Amniotic epithelial cell (primary cell): ENCODE measurements at places on chromosomes 13 and 19.

GRCh38 chr13:42946927-42947326 lies 45.1 kb downstream of the EPSTI1 start:
- peak; percentile 29 for DNase-seq

DNA sequence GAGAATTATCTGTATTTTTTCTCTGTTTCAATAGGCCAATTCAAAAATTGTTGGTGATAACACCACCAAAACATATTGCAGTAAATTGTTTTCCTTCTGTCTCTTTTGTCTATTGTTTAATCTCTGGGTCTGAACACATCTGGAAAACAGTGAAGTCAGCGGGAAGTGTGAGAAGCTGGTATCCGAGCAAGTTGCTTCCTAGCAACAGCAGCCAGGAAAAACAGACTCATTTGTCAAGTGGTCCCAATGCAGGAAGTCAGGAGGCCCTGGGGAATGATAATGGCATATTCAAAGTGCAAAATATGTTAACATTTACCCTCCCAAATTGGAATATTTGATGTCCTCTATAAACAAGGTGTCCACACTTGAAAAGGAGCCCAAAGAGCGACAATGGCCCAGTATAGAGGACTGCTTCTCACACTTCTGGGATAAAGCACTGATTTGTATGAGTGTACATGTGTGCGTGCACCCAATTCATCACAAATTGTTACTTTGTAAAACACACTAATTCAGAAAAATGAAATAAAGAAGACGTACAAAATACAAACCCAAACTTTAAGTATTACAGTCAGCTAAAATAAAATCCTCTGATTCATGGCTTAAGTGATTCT lies 515.0 kb downstream of the TBC1D4 start:
- peak; percentile 30 for DNase-seq

DNA sequence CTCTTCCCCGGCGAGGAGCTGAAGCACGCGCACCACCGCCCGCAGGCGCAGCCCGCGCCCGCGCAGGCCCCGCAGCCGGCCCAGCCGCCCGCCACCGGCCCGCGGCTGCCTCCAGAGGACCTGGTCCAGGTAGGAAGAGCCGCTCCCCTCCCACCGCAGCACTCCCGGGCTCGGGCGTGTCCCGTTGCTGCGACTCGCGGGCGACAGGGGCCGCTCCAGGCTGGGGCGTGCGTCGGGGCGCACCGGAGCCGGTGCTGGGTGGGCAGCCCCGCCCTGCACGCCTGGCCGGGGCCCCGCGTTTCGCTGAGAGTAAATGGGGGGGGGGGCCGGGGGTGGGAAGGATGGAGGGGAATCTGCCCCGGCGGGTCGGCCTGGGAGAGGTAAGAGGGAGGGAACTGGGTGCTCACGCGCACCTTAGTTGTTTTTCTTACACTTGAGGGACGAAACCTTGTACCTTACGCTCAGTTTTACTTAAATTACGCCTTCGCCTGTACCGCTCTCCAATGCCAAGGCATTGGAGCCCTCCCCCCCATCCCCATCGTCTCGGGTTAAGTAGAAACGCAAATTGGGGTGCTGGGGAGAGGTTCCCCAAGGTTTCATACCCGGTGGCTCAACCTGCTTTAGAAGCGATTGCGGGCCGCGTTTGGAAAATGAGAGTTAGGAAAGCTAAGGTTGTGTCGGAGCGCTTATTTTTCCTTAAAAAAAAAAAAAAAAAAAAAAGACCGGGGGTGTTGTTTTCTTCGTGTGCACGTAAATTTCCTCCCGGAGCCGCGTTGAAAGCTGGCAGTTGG lies 850 bp downstream of the KLF5 start:
- no peak for DNase-seq

DNA sequence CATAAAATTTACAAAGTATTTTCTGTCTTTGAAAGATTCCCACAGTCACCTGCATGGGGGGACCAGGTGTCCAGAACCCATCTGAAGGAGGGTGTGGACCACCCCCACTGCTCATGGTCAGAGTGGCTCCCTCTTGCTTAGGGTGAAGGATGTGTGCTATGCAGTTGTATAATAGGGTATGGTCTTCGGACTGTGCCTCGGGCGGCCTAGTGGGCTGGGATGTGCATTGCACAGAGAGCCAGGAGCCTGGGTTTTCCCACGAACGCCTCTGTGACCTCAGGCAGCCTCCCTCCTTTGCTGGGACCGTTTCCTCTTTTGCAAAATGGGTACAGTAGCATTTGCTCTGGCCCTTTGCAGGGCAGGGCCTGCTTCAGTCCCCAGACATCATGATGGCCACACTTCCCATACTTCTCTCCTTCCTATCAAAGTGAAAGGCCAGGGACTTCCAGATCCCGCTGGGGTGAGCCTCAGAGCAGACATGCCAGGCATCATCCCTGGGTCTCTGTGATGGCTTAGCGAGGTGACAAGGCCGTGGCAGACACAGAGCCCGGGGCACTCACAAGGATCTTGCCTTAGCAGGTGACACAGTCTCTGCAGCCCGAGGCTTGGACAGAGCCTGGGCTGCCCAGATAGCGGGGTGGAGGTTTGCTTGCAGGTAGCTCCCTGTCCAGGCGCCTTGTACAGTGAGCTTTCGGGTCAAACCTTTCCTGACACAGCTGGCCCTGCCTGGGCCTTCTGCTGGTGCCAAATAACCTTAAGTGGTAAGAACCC lies 59.4 kb upstream of the ZNF536 start:
- no peak for DNase-seq

DNA sequence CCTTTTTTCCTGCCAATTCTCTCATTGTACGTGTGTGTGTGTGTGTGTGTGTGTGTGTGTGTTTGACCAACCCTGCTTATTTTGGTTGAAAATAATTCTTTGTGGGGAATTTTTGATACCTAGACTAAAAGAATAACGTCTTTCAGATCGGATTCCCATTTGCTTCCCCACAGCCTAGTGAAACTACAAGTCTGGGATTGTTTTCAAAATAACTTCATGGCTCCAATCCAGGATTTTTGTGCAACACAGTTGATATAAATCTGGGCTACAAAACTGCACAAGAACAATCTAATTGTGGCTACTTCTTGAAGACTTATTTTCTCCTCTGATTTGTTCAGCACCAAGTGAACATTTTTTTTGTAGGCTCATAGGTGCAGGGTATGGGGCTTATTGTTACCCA lies 332.8 kb upstream of the MIR17HG start:
- peak; percentile 55 for DNase-seq

DNA sequence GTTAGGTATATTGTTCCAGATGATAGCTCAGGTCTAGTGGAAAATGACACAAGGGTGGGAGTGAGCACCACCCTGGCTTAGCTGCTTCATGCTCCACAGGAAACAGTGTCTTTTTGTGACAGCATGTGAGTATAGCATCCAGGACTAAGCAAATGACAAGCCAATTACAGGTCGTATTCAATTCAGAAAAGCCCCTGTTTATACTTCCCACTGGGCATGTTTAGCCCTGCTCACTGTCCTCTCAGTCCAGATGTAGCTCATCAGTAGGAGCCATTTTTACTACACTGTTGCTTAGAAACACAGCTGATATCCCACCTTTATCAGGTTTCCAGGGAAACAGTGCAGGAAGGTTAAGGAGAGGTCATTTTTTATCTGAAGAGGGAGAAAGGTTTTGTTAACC lies 8.0 kb downstream of the ABHD13 start:
- DNase-seq = no peak
